ENCODE measurements at places on chromosomes 2 and 18.

DNA sequence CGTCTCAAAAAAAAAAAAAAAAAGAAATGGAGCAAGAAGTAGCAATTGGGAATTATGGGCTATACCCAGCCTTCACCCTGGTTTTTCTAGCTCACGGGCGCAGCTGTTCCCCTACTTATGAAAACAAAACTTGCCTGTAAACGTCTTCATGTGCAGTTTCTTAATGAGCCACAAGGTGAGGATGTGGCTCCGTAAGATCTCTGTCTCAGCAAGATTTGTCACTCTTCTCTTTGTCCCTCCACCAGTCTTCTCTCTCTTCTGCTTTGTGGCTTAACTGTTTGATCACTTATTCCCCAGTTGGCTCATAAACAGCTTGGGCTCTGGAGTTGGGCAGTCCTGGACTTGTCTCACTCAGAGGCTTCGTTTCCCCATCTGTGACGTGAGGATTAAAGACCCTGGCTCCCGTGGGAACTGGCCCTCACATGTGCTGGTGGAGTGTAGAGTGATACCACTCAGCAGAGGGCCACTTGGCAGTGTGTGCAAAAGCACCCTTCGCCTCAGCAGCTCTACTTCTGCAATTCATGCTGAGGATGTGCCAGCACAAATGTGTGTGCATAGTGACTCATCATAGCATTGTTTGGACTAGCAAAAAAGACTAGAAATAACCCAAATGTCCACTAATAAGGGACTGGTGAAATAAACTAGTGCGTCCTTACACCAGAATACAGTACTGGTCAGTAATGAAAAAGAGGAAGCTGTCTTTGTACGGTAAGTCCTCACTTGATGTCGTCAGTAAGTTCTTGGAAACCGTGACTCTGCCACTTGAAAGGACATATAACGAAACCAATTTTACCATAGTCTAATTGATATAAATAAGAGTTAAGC, 8.7 kb downstream of the CEP68 start:
- peak; percentile 15 for DNase-seq

DNA sequence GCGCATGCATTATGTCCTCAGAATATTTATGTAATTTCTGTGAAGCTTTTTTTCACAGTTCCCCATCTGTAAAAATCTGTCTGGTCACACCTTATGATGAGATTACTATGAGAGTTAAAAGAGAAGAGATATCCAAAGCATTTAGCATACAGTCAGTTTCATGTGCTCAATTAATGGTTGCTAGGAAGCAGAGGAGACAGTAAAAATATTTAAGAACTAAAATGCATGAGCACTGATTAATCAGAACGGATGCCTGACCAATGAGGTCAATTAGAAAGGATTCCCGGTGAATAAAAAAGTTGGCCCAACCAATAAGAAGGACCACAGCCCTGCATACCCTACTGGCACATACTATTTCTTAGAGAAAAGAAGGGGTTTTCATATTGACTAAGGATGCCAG, 12.0 kb upstream of the CRIM1 start:
- DNase-seq = no peak

DNA sequence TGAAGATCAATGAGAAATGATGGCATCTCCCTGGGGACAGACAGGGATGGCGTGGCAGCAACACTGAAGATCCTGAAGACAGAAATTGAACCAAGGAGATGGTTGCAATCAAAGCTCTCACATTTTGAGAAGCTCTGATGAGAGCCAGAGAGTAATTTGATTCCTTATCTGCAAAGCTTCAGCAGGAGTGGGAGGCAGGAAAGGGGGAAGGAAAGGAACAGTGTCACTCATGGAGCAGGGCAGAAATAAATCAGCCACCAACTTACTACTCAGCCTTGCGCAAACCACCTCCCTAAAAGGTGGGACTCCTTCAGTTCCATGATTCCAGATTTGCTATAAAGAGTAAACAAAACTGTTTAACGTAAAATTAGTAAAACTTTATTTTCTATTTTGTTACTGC, 119.2 kb downstream of the CACNB4 start:
- no peak for DNase-seq

GRCh38 chr2:238569507-238570195, 142.9 kb downstream of the ASB1 start:
- DNase-seq = no peak

DNA sequence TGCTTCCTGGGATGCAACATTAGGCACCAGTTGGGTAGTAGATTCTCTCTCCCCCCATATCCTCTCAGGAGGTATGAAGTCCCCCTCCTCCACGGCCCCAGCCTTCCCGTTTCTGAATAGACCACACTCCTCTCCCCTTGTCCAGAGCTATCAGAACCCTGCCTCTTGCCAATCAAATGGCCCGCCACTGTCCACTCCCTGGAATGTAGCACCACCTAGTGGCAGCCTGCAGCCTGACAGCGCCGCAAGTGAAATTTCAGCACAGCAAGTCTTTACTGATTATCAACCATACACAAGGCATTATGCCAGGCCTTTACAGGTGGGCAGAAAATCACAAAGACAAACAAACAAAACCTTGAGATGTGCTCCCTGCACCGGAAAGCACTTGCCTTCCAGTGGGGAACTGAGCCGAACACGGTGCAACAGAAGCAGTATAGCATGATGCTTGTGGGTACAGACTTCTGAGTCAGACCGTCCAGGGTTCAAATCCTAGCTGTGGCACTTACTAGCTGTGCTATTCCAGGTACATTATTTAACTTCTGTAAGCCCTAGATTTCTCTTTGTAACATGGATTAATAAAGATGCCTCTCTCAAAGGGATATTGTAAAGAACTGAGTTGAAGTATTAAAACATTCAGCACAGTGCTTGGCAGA, 174.0 kb downstream of the SMAD2 start:
- no peak for DNase-seq

GRCh38 chr2:64052463-64053241, 33.4 kb upstream of the VPS54 start:
- DNase-seq = no peak

GRCh38 chr2:104936527-104936926, 82.6 kb downstream of the POU3F3 start:
- no peak for DNase-seq

GRCh38 chr2:61158356-61158955, 3.5 kb upstream of the C2orf74 start:
- no peak for DNase-seq

DNA sequence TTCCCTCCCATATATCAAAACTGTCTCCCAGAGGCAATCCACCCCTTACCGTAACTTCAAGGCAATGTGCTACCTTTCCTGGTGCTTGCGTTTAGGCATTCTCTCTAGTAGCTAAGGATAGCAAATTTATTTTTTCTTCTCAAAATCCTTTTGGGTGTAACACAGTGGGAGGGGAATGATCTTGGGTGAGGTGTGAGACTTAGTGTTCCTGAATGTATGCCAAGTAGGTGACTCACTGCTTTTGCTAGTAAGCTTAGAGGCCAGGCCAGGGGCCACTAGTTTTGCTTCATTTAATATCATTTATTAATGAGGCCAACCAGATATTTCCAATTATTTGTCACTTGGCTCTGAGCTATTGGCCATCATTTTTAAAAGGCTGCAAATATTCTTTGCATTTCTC, 135.5 kb downstream of the NAPG start:
- DNase-seq = no peak

DNA sequence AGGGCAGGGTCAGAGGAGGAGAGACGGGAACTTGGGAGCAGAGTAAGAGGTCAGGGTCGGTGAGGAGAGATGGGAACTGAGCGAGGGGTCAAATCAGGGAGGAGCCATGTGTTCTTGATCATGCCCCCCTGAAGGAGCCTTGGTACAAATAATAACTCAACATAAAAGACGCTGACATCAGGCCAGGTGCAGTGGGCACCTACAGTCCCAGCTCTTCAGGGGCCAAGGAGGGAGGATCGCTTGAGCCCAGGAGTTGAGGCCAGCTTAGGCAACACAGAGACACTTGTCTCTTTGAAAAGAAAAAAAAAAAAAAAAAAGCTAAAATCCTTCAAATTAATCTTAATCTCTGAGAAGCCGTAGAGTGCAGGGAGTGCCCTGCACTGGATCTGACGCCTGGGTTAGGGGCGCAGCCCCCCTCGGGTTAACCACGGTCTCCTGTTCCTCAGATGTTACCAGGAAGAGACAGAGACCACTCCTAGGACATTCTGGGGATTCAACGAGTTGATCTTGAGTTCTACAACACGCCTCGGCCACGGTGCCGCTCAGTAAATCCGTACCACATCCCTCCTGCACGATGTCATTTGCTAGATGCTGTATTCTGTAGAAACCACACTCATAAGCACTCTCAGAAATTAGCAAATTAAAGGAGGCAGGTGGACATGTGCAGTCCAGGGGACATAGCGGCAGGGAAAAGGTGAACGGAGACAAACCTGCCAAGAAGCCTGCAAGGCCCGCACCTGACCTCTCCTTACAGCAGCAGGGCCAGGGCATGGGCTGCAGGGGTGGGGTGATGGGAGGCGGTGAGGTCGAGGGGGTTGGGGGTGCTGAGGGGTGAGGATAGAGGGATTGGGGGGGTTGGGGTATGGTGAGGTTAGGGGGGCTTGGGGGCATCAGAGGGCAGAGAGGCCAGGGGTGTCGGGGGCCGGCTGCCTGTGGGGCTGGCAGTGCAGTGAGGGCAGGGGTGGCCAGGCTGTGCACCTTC, 29.2 kb downstream of the SLC66A2 start:
- no peak for DNase-seq

- DNase-seq = no peak
These were observed 61.1 kb upstream of the RAPH1 start for GRCh38 chr2:203596183-203596582.

DNA sequence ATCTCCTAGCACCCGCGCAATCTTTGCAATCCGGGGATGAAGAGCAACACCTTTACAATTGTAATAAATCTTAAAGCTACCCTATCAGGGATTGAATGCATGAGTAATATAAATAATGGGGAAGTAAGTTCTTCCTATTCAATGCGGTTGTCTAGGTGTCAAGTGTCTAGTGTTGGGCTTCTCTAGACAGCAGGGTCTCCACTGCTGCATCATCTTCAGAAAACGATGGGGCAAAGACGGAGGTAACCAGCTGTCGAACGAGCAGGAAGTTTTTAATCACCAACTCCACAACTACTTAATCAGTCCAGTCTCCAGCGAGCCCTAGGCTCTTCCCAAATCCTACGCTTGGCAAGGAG, 573 bp downstream of the STAM2 start:
- no peak for DNase-seq

GRCh38 chr2:188306271-188306670, 14.6 kb downstream of the GULP1 start:
- no peak for DNase-seq

GRCh38 chr18:24160086-24160485, 21.2 kb downstream of the CABYR start:
- DNase-seq = no peak

DNA sequence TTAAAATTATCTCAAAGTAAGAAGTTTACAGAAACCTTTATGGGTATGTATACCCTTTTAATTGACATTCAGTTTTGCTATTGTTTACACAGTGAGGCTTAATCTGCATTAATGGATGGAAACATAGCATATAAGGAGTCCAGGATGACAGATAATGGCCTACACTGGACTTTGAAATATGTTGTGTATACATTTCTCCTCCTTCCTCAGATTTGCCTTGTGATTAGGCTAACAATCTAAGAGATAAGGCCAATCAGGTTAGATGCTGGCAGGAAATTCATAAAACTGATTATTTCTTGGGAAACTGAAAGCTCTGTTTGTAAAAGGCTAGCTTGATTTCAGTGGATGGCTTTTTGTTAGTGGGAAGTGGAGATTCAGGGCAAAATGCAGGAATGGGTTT, 191.9 kb downstream of the LDLRAD4 start:
- DNase-seq = no peak

DNA sequence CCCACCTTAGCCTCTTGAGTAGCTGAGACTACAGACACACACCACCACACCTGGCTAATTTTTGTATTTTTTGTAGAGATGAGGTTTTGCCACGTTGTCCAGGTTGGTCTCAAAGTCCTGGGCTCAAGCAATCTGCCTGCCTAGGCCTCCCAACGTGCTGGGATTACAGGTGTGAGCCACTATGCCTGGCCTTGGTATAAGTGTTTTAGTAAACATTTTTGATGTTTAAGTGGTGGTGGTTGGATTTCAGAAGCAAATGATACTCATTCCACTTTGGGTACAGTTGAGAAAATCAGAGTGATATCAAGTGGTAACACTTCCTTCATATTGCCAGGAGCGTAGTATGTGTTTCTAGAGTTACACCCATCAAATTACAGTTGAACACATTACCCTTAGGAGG, 25.4 kb downstream of the ACADL start:
- no peak for DNase-seq

DNA sequence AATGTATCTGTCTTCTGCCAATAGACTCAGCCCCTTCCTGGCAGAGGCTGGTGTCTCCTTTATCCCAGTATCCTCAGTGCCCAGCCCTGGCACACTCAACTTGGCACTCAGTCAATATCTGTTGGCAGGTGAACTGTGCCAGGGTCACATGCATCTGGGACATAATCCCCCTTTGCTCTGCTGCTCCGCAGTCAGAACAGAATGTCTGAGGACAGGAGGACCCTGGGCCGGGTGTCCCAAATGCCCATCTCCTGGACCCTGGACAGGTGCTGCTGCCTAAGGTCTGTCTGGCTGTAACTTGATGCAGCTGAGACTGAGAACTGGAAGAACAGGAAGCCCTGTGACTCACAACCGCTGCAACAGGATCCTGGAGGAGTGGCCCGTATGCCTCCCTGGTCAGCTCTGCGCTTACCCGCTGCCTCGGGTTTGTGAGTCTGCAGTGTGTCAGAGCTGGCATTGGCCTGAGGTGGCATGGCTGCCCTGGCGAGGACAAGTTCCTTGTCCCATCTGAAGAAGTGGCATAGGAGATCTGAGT, 11.4 kb downstream of the HK2 start:
- no peak for DNase-seq

GRCh38 chr2:177383935-177384334, 8.6 kb upstream of the AGPS start:
- no peak for DNase-seq

GRCh38 chr2:74759986-74760385, 73.9 kb upstream of the HK2 start:
- no peak for DNase-seq

DNA sequence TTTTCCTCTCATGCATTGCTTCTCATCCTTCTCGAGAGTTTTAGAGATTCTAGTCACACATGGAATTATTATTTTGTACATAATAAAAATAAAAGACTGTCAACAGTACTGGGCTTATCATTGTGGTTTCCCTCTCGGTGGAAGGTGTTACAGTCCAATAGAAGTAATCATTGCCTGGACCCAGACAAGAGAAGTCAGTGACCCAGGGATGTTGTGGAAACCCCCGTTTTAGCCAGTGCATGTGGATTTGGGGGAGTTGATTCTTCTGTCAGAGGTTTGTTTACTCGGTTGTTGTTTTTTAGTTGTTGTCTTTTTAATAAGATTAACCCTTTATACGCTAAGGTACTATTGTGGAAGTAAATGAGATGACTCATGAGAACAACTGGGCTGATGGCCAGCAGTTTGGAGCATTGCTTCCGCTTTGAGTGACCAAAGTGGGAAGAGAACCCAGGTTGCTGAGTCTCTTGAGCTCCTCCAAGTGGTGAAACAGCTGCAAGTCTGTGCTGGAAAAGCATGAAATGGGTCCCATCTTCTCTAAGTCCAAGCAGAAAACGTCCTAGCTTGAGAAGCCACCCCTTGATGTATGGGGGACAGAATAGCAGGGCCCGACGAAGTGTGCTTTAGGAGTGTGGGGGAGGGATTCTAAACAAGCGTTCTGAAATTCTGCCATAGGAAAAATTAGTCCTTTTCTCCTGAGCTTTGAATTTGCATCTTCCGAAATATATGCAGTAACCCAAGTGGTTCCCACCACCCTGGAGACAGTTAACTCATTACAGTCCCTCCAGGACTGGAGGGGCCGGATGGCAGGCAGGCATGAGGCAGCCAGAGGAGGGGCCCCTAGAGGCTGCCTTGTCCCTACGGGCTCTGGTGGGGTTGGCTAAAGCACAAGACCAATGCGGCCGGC, 61.8 kb upstream of the GPR45 start:
- no peak for DNase-seq
